ENCODE measurements at places on chromosomes 16 and 17. TPM values are rescaled to one million over a fixed set of nuclear protein-coding genes. Genes with fewer than 3 reads are reported as not detected.
A peak's percentile ranks its signal among the peaks of the same experiment; 100 is the strongest.

TMC8 gene
- total RNA-seq, result 197 TPM

GRCh38 chr17:39801055-39801454, 63.1 kb downstream of the IKZF3 start:
- no peak for DNase-seq

IL34 gene
- not detected for total RNA-seq

- no peak for DNase-seq
These were observed 9.1 kb upstream of the GHDC start for GRCh38 chr17:42203354-42203753.

FOXL1 gene
- not detected for total RNA-seq

OR3A3 gene
- total RNA-seq, result not detected

- DNase-seq, result no peak
These were observed 31.4 kb downstream of the YPEL2 start for GRCh38 chr17:59362811-59363205.

KRT39 gene
- total RNA-seq, result not detected

DNA sequence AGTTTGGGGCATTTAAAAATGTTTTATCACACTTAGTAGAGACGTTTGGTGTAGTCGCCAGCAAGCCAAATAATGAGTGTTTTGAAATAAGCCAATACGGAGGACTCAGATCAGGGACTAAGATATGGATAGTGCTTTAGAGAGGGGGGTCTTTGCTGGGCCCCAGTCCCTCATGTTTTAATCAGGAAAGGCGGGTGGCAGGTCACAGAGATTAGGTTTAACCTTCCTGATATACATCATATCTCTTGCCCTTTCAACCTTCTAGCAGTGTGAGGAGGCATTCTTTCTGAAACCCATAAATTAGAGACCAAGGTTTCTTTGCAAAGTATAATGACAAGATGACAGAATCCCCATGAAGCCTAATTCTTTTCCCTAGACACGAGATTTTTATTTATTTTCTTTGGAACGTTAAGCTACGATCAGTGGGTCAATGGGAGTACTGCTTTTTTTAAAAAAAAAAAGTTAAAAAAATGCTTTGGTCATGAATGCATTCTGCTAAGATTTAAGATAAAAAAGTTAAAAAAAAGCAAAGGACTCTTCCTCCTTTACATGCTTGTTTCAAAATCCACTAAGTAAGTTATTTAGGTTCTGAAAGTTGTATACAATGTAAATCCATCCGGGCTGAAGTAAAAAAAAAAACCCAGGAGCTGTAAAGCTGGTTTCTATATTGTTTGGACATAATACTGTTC, 572.1 kb upstream of the SALL1 start:
- no peak for DNase-seq

DNA sequence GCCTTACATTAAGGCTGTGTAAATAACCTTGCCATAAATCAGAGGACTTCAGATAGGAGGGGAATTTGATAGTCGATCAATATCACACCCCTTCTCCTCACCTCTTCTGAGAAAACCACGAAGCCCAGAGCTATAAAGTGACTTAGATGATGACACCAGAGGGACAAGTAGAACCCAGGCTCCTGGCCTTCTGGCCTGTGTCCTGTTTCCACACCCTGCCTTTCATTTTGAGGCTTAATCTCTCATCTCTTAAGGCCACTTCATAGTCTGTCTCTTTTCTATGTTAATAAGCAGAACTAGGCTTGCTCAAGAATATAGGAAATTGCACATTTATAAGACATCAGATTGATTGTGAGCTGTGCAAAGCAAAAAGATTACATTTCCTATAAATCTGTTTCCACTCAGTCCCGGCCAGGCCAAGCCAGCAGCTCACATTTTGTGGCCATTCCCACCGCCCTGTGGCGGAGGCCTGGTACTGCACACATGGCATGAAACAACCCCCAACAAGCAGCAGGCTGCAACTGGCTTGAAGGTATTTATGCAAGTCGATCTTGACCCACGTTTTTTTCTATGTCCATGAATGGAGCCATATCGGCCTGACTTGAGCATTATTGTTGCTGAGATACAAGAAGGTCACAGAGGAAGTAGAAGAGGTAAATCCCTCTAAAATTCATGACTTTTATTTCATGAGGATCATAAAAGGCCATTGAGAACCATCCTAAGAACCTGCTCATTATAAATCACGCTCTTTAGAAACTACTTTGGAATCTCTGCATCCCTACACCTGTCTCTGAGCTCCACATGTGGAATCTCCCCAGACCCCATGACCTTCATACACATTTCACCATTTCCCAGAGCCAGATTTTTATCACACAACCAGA, 93.7 kb downstream of the PMP22 start:
- DNase-seq, result peak; percentile 44

OR4D1 gene
- total RNA-seq, result 0.25 TPM

CMTM2 gene
- total RNA-seq, result 0.29 TPM

DNA sequence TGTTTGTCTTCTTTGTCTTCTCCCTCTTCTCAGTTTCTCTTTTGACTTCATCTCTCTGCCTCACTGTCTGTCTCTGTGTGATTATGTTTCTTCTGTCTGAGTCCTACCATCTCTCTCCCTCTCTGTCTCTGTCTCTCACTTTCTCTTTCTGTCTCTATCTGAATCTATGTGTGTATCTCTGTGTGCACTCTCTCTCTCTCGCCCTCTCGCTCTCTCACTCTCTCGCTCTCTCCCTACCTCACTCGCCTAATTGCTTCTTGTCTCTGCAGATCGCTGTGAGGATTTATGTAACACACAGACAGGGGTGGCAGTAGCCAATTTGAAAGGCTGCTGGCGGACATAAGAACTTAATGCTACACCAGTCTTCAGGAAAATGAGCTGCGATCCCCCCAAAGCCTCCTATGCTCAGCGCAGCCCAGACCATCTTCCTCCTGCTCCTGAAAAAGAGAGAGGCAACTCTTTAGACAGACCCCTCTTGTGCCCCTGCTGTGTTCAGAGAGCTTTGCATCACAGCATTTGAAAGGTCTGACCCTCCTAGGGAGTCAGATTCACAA, 140.9 kb downstream of the CCT6B start:
- no peak for DNase-seq

DNA sequence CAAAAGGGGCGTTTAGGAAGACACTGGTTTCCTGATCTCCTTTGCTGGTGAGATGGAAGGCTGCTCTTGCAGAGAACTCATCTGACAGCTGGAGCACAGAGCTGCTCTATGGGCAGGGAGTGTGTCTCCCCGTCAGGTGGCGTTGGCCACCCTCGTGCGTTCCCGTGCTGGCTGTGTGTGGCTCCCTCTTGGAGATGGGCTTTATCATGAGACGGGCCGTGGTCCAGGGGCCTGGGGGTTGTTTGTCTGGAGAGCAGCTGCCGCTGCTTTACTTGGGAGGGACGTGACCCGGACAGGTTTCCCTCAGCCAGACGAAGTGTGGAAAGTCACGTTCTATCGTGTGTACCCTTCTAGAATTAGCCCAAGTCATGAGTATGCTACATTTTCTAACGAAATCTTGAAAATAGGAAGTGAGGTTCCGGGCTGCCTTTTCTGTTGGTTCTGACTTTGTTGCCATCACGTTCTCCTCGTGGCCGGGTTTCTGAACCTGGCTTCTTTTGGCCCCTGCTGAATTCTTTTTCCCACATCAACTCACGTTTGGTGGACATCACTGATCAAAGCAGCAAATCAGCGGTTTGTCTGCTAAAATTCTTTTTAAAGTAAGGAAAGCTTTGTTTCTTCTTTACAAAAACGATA, 105.6 kb upstream of the CHMP6 start:
- DNase-seq, result no peak

DNA sequence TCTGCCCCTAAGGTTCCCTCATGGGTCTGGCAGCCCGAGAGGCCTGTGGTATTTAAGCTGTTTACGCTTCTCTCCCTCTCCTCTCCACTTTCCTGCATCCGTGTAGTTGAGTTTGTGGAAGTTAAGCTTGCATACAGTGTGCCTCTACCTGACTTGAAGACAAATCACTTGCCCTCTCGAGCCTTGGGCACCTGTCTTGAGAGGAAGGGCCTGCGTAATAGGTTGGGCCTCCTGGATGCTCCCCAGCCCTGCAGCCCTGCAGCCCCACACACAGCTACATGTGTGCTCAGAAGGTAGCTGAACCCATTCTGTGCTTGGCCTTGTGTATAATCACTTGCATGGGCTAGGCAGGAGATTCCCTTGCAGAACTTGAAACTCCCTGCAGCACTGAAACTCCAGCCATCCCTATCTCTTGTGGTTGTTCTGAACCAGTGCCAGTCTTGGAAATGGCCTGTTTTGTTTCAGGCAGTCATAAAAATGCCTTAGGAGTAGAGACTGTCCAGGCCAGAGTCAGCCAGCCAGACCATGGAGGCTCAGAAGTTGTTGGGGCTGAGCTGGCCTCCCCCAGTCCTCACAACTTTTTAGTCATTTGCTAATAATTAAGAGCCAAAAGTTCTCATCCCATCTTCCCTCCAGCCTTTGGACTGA, 134.6 kb downstream of the CLEC16A start:
- no peak for DNase-seq

DNA sequence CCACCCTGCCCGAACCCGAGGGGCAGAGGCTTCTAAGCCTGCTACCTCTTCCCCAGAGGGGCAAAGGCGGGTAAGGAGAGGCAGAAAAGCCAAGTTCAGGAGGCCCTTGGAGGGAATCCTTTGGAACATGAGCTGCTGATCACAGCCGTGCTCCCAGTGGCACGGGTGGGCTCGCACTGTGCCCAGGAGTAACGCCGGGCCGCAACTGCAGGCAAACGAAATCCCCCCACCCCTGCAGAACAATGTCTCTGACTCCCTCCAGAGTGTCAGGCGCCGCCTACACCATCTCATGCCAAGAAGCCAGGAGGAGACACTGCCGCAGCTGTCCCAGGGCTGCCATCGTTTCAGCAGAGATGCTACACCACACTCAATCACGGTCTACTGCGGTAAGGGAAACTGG, 8.9 kb downstream of the P4HB start:
- DNase-seq, result no peak

GRCh38 chr16:87806641-87807546, 41.1 kb upstream of the KLHDC4 start:
- peak; percentile 81 for DNase-seq
